ENCODE measurements at places on chromosomes 3 and 15.

GRCh38 chr3:12473511-12473910 is 10.8 kb upstream of the TSEN2 start:
- peak; percentile 53 for DNase-seq

- no peak for DNase-seq
Measured at GRCh38 chr3:149534671-149535332, 60.3 kb downstream of the TM4SF4 start.

GRCh38 chr3:99128725-99129505 is 227.4 kb upstream of the DCBLD2 start:
- DNase-seq: peak; percentile 92

DNA sequence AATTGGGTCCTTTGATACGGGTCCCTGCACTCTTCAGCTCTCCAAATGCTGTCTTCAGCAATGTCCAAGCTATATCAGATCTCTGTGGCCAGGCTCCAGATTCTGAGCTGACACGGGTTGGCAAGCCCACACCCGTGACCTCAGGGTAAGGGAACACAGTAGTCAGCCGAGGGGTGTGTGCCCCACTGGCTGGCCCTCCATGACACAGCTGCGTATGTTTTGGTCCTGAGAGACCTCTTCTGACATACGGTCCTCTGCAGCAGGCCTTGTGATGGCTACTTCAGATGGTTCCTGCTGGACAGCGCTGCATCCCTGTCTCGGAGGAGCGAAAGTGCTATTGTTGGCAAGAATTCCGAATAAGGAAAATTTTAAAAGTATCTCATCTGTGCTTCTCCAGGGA is 85.2 kb upstream of the ADAMTS17 start:
- DNase-seq: no peak

- DNase-seq: no peak
Measured at GRCh38 chr15:33068007-33068481, 126.5 kb downstream of the FMN1 start.

DNA sequence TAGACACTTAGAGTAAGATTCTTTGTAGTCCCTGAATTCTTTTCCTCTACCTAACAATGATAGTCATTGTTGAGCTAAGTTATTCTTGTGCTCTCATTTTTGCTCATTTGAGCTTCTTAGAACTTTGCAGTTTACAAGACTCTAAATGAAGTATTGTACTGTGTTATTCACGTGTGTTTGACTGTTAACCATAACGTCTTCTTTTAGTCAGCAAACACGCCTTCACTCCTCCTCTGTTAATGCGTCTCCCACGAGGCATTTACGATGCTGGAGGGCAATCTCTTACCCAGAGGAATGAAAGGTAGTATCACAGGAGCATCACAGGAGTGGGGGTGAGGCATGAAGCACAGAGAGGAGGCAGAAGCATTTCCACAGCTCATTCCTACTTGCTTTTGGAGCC is 14.8 kb upstream of the P2RY14 start:
- no peak for DNase-seq

DNA sequence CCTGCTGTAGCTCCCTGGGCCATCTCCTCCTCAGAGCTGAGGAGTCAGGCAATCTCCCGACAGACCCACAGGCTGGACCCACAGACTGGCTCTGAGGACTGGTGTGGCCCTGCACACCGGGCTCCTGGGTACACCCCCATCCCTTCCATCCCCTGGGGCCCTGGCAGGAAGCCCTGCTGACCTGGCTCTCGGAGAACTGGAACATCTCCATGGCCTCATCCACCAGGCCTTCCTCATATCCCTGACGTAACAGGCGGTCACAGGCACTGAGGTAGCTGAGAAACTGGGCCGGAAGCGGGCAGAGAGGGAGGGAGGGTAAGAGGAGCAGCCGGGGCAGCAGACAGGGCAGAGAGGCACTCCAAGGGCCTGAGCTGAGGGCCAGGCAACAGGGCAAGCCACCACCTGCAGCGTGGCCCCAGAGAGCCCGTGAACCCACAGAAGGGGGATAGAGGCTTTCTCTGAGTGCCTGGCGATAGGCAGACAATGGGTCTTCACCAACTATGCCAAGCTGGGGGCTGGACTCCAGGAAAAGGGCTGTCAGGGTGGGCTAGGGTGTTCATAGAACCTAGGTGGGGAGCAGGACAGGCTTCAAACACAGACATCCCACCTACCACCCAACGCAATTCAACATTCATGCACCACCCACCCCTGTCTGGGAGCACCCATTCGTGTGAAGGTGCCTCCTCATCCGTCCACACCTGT is 17.9 kb downstream of the KBTBD13 start:
- DNase-seq: no peak

DNA sequence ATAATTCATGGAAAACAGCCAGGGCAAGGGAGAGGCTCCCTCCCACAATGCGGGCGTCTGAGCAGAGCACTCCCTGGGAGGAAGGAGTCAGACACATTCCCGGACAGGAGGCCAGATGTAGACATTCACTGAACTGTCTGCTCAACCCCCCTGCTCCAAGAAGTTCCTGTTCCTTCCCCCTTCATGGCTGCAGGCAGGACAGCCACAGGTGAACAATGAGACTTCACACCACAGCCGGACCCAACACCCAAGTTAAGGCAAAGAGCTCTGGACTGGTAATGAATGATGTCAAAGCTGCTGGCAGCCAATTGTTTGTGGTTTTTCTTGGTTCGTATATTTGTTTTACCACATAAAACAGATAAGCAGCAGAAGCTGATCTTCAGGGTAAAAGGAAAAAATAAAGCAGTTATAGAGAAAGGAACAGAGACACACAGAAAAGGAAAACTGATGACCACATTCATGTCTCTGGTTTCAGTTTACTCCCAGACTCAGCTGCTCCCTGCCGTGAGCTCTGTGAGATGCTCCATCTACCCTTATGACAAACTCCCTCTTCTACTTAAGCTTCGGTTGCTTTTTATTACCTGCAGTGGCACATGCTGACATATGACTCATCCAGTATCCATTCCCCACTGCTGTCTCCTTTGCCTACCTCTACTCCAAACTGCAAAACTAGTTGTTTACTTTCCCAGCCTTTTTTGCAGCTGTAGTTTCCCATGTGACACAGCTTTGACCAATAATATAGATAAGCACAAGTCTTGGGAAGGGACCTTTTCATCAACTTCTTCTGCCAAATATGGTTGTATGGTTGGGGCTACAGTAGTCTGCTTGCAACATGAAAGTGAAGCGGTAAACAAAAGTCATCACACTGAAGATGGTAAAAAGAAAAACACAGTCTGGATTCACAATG is 33.1 kb downstream of the DZIP1L start:
- DNase-seq: peak; percentile 50

GRCh38 chr15:97576929-97577645 is 383.4 kb upstream of the ARRDC4 start:
- no peak for DNase-seq

DNA sequence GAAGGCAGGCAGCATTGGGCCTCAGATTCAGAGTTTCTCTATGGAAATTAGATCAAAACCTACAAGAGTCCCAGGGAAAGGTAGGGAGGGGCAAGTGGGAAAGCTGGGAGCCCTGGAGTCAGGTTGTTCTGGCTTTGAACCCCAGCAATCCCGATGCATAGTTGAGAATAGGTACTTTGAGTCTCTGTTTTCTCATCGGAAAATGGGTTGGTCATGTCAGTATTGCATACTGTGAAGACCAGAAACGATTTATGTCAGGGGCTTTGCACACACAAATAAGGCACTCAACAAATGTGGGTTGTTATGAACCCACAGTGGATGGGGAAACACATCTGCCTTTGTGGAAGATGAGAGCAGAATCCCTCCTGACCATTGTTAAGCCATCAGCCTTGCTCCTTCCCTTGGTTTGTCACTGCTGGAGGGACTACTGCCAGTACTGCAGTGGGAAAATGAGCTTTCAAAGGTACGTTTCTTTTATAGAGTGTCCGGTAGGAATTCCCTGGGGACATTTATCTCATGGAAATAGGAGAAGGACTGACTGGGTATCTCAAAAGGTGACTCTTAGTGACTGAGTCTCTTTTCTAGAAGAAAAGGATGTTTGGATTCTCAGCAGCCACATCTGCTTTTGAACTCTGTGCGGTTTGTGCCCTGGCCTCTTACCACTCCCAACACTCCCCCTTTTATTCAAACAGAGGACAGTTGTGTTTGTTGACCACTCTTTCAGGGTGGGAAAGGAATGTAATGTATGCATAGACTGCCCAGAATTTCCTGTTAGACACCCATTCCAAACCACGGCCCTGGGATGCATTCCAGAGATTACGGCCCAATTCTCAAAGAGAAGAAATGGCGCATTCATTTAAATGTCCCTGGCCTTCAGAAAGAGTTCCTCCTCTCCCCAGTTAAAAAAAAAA is 54.6 kb upstream of the VILL start:
- peak; percentile 92 for DNase-seq

DNA sequence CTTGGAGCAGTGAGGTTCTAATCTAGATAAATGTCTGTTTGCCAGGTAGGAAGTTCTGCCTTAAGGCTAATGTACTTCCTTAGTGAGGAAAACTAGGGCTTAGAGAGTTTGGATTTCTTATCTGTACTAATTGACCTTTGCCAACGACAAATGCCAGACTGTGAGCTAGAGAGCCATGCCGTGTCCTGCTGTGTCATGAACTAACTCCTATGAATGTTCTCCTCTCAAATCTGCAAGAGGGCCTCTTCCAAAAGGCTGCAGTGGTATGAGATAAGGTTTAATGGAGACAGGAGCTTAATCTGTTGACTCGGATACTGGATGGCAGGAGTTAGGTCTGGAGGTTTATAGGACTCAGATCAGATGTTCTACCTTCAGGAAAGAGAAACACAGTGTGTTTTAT is 524.9 kb downstream of the NTRK3 start:
- no peak for DNase-seq

DNA sequence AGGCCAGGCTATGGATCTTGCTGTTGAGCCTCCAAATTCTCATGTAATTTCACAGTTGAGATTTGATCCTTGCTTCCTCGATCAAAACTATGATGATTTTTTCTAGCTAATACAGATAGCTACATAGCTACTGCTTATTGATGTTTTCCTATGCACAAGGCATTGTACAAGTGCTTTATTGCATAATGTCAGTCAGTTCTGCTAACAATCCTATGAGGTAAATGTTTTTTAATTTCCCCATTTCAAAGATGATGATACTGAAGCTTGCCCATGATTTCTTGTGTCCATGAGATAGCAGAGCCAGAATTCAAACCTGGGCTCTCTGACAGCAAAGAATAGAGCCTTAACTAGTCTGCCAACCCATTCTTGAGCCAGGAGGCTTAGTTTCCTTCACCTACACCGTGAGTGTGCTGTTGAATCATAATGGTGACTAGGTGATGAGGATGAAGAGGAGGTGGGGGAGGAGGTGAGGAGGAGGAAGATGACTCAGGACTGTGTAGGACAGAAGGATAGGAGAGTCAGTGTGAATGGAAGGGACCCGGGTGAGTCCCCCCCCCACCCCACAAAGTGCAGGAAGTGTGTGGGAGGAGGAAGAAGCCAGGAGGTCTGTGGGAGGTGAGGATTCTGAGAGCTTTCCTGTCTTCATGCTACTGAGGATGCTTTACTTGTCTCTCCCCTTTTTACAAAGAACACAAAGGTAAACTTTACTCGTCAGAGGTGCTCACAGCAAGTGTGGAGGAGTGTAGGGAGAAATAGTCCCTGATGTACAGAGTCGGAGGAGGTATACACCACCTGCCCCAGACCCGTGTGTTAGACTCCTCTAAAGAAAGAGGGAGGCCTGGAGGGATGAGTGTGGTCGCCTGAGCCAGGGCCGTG is 3.6 kb downstream of the TAGLN3 start:
- no peak for DNase-seq

DNA sequence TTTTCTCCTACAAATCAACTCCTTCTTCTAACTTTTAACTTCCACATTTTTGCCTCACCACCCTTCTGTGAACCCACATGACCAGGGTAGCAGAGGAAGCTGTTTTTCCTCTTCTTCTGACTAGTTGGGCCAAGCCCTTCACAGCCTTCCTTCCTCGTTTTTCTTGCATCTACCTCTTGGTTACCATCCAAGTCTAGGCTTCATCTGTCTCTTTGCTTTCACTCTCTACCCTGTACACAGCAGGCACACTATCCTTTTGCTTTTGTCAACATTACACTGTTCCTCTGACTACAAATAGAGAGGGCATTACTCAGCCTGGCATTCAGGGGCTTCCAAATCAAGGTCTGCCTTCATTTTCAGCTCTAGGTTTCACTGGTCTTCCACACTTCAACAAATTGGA is 22.0 kb downstream of the SLC9A9 start:
- DNase-seq: no peak

DNA sequence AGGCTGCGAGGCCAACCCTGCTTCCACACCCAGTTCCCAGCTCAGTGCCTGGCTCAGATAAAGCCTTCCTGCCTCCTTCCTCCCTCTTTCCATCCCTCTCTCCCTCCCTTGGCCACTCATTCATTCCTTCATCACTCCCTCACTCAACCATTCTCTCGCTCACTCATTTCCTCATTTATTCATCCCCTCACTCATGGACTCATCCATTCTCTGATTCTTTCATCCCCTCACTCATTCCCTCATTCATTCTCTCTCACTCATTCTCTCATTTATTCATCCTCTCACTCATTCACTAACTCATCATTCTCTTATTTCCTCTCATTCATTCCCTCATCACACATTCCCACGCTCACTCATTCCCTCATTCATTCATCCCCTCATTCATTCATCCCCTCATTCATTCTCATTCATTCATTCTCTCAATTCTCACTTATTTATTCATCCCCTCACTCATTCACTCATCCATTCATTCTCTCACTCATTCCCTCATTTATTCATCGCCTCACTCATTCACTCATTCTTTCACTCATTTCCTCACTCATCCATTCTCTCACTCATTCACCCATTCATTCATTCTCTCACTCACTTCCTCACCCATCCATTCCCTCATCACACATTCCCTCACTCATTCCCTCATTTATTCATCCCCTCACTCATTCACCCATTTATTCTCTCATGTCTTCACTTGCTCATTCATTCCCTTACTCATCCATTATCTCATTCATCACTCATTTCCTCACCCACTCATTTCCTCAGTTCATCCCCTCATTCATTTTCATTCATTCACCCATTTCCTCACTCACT is 13.2 kb downstream of the ABTB1 start:
- DNase-seq: no peak

DNA sequence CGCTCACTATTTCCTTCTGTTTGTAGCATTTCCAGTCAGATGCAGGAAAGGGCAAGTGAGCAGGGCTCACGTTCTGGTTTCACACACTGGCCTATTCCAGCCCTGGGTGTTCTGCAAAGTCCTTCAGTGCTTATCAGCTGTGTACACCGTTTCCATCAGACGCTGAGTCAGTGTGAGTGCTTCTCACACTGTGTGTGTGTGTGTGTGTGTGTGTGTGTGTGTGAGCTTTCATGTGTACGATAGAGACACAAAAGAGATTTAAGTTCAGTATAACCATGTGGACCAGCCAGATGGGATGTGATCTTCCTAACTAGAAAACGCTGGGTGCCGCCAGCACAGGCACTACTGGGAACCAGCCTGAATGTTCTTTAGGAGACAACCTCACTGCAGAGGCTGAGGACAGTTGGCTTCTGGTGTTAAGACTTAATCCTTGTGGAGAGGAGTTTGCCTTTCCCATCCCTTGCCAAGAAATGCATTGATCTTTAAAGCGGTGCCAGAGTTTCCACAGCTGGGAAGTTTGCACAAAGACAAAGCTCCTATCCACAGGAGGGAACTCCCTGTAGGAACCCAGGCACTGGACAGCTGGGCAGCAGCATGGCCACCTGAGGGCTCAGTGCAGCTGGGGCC is 3.9 kb upstream of the CHSY1 start:
- DNase-seq: no peak

GRCh38 chr3:14154895-14155440 is 23.4 kb downstream of the XPC start:
- DNase-seq: no peak

- no peak for DNase-seq
Measured at GRCh38 chr3:124636101-124636862, 94.0 kb upstream of the UMPS start.

- no peak for DNase-seq
Measured at GRCh38 chr3:4492208-4493013, 737 bp upstream of the ITPR1 start.

- no peak for DNase-seq
Measured at GRCh38 chr15:31332681-31333071, 6.0 kb downstream of the KLF13 start.
